ENCODE measurements at places on chromosomes 5 and 9.
A peak's percentile ranks its signal among the peaks of the same experiment; 100 is the strongest.

GRCh38 chr9:99365233-99365980 lies 143.3 kb downstream of the SEC61B start:
- DNase-seq, result peak; percentile 30

- no peak for DNase-seq
Observed at GRCh38 chr9:95441081-95441480, 75.7 kb downstream of the PTCH1 start.

GRCh38 chr5:95731571-95732554 lies 727 bp downstream of the RHOBTB3 start:
- peak; percentile 64 for DNase-seq

GRCh38 chr5:95220381-95220780 lies 64.5 kb downstream of the MCTP1 start:
- DNase-seq, result no peak

DNA sequence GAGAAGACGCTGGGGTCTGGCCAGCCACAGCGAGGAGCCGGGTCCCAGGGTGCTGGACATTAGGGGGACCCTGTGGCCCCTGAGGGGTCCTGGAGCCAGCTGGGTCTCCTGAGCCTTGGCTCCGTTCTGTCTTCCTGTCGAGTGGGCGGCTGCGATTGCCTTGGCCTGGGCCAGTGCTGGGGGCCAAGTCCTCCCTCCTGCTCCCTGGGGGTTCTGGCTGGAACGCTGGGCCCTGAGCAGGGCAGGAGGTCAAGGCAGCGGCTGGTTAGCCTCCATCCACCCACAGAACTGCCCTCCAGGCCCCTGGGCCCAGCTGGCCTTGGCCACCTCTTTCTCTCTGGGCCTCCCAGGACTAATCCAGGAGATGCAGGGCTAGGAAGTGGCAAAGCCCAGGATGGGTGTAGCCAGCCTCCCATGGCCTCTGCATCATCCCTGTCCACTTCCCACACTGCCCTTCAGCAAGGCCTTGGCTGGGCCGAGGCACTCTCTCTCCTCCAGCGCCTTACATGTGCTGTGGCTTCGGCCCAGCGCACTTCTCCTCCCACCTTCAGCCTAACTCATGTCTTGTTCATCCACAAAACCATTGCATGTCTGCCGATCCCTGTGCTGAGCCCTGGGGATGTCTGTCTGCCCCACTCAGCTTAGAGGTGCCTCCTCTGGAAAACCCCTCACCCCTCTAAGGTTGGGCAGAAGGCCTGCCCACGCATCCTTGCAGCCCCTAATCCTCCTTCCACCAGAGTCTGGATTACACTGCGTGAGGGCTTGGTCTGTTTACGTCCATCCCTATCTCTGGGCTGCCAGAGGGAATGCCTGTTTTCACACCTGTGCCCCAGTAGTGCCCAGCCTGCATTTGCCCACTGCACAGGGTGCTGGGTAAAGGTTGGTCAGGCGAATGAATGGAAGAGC lies 5.0 kb downstream of the LAMC3 start:
- no peak for DNase-seq

GRCh38 chr5:118397236-118397635 lies 591.1 kb downstream of the DTWD2 start:
- DNase-seq, result no peak

DNA sequence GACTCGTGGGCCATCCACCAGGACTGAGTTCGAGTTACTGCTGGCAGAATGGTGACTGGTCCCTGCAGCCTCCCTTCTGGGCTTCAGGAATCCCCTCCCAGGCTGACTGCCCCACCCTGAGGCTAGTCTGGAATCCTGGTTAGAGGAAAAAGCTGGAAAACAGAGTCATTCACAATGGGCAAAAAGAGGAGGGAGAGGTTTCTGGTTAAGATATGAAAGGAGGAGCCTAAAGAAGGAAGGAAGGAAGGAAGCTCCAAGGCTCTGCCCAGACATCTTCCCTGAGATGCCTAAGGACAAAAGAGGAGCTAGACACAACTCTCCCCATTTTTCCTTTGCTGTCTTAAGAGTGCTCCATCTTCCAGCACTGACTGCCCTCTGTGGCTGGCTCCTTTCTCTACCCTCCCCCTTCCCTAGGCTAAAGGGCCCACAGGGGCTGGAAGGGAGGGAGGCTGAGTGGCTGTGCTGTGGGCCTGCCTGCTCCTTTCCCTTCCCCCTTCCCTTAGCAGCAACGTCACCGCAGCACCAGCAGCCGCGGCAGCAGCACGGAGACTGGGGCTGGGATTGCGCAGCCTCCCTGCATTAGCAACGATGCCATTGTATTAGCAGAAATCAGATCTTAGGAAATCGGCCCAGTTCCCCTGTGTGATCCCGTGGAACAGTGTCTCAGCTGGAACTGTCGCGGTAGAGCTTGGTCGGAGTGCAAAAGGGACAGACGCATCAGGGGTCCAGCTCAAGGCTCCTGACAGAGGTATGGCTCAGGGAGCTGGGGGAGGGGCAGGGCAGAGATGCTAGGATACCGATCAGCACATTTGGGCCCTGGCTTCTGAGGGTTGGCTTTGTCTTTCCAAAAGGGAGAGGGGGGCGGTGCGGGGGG lies 48.7 kb downstream of the RUSC2 start:
- peak; percentile 11 for DNase-seq

DNA sequence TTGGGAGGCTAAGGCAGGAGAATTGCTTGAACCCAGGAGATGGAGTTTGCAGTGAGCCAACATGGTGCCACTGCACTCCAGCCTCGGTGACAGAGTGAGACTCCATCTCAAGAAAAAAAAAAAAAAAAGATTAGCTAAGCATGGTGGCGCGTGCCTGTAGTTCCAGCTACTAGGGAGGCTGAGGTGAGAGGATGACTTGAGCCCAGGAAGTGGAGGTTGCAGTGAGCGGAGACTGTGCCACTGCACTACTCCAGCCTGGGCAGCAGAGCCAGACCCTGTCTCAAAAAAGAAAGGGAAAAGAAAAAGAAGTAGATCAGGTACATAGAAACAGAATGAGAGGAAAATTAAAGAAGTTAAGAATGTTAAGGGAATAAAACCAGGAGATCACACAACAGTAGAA lies 927.1 kb upstream of the DMAC1 start:
- DNase-seq, result no peak

DNA sequence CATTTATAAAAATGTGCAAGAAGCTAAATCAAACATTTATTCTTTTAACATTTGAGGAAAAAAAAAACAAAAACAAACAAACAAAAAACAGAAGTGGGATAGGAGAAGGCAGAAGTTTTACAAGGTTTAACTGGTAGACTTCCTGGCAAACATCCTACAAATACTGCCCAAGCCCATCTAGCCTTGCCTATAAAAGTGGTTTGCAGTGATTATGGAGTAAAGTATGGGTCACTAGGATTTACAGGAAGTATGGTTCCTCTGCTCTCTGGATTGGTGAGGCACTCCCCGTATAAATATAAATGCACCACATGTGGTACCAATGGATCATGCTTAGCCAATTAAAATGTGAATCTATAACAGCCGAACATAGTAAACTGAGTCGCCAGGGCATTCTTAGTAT lies 291.9 kb downstream of the EDIL3 start:
- DNase-seq, result no peak

- DNase-seq, result no peak
Observed at GRCh38 chr5:171223927-171224326, 85.1 kb upstream of the TLX3 start.

GRCh38 chr5:141952020-141952419 lies 6.0 kb downstream of the PCDH12 start:
- DNase-seq, result no peak

DNA sequence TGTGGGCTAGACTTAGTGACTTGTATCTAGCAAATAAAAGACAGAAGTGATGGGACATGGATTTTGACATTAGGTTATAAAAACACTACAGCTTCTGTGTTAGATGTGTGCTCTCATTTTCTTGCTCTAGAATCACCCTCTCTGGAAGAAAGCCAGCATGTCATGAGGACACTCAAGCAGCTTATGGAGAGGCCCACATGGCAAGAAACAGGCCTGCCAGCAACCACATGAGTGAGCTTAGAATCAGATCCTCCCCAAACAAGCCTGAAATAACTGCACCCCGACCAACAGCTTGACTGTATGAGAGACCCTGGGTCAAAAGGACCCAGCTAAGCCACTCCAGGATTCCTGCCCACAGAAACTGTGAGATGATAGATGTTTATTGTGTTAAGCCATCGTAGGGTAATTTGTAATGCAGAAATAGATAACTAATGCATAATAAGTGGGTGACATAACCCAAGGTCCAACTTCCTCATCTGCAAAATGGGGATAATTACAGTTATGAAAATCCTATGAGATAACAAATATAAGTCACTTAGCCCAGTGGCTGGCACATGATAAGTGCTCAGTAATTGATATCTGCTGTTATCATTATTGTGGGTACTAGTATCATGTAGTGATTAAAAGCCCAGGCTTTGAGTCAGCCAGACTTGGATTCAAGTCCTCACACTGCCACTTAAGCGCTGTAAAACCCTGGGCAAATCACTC lies 86.5 kb downstream of the KLHL3 start:
- no peak for DNase-seq

DNA sequence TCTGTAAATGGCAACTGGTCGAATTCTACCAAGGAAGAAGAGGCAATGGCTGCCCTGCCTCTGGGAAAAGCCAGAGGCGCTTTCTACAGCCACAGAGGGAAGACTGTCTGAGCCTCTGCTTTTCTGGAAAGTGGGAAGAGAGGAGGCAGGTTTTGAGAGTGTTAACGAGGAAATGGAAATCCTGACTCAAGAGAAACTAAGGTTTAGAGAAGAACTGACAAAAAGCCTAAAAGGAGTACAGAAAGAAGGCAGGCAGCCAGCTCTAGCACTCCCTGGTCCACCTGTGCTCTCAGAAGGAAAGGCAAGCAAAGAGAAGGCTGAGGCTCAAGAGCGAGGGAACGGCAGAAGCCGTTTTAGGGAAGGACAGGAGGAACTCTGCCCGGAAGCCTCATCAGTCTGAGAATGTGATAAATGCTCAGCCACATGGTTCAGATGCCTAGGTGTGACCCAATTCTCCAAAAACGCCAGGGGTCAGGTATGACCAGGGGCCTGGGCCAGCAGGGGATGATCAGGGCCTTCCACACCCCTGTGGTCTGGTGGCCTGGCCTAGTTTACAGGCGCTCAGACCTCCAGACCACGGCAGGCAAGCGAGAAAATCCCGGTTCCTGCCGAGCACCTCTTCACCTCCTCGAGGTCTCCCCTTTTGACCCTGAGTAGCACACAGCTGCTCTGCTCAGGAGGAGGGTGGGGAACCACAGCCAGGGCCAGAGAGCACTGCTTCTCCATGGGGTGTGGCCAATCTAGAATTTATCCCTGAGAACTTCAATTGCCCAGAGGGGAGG lies 79.9 kb upstream of the FBXW11 start:
- no peak for DNase-seq

- no peak for DNase-seq
Observed at GRCh38 chr5:55913466-55914413, 62.6 kb downstream of the IL31RA start.

- no peak for DNase-seq
Observed at GRCh38 chr5:37575541-37576489, 196.7 kb downstream of the WDR70 start.

DNA sequence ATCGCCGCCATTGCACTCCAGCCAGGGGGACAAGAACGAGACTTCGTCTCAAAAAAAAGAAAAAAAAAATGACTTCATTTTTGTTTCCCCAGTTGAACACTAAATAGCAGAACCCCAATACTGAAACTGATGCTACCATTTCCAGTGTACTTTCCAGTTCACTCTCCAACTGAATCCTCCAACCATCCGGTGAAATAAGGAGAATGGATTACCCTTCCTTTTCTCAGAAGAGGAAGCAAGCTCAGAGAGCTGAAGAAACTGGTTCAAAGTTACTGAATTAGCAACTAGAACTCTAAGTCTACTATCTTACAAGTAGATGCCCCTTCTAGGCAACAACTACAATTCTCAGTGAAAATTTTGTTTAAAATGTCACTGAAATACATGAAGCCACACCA lies 3.9 kb downstream of the FAM13B start:
- DNase-seq, result no peak

GRCh38 chr9:18263377-18263776 lies 210.6 kb upstream of the ADAMTSL1 start:
- no peak for DNase-seq

- no peak for DNase-seq
Observed at GRCh38 chr9:107975426-107976010, 485.9 kb upstream of the KLF4 start.

DNA sequence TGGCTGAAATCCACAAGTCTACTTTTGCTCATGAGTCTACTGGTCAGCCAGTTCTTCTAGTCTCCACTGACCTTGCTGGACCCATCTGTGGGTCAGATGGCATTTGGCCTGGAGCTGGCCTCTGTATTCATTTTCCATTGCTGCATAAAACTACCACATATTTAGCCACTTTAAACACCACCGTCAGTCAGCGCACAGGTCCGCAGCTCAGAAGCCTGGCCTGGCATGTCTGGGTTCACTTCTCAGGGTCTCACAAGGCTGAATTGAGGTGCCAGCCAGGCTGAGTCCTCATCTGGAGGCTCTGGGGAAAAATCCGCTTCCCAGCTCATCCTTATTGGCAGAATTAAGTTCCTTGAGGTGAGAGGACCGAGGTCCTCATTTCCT lies 54.7 kb downstream of the BARX1 start:
- DNase-seq, result no peak

- DNase-seq, result no peak
Observed at GRCh38 chr9:15239816-15240215, 67.2 kb downstream of the TTC39B start.

DNA sequence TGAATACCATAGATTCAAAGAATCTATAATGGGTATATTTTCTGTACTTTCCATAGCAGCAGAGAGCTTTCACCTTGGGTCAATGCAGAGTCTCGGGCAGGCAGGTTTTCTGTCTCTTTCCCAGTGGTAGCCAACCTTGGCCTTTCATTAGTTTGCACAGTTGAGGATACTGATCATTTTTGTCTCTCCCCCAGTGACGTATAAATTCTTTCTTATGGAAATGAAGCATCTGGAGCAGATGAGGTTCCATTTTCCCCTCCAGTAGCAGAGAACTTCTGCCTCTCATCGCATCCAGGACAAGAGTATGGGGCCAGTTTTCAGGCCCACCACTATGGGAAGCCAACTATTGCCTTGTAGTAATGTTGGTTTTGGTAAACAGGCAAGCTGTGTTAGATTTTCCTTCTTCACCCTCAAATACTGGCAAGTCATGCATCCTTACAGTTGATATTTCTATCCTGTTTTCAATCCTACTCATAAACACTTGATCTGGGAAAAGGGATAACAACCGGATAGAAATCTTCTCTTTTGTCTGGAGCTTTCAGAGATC lies 845.2 kb upstream of the CDH18 start:
- DNase-seq, result no peak

- no peak for DNase-seq
Observed at GRCh38 chr5:63022403-63022802, 443.8 kb downstream of the LRRC70 start.

GRCh38 chr5:170289121-170289520 lies 8.5 kb downstream of the LCP2 start:
- DNase-seq, result no peak

GRCh38 chr5:141957367-141957996 lies 520 bp downstream of the PCDH12 start:
- no peak for DNase-seq

DNA sequence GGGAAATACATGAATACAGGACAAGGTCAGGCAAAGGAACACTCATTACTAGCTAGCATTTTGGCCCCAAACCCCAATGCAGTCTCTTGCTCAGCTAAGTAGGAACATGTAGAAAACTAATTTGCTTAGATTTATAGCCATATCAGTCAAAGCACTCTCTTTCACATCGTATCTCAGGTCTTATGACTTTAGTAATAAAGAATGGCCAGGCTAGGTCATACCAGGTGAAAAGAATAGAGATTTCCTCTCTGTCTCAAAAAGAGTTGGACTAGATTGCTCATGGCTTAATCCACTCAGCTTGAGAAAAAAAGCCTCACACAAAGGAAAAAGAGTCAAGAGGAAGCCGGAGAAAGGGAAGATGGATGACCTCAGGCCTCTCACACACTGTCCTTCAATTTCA lies 772.7 kb upstream of the SEMA6A start:
- no peak for DNase-seq
